ENCODE measurements at places on chromosomes 7 and 10.

DNA sequence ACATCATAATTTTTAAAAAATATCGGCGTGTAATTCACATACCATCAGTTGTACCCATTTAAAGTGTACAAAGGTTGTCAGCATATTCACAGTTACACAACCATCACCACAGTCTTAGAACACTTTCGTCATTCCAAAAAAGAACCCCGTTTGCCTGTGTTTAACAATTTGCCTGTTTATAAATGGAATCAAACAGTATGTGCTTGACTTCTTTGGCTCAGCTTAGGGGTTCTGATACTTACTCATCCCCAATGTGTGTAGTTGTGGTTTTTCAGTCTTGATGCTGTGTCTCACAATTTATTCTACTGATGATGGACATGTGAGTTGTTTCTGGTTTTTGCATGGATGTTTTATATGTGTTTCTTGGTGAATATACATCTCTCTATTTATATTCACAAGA lies 50.0 kb downstream of the PRPF18 start:
- no peak for DNase-seq

- no peak for DNase-seq
These were observed 97.0 kb downstream of the LHPP start for GRCh38 chr10:124558339-124559321.

GRCh38 chr10:101782811-101783735 lies at the start of gene NPM3:
Gene NPM3, minus strand, starts transcription at chr10:101783446. Its CDS starts 56 bp downstream, at chr10:101783390.
- DNase-seq = peak; percentile 62

GRCh38 chr10:130707389-130707979 lies 571.3 kb downstream of the GLRX3 start:
- DNase-seq = no peak

GRCh38 chr10:72334825-72335393 lies 19.8 kb downstream of the DNAJB12 start:
- DNase-seq = peak; percentile 64

DNA sequence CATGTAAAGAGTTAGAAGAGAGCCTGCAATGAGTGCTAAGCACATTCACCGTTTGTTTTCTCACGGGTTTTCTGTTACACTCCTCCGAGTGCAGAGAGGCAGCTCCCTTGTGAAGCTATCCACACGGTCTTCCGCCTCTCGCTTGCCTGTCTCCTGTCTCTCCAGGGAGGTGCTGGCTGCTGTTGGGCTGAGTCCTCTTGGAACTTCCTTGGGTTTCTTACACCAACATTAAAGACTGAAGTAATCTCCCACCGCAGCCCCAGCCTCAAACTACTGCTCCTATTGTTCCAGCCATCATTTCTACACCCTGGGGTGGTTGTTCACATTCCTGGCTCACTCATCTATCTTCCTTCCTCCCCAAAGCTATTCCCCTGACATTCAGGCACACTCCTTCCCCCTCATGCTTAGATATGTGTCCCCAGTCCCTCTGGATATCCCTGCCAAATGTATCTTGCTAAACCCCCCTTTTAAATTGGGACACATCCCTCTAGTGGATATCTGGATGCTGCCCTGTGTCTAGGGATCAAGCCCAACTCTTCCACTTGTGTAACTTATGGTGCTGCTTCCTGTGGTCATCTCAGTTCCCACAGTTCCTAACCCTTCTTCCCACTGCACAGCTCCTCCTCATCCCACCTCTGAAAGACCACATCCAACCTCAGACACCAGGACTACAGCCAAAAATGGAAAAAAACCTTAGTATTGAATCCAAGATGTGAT lies 14.1 kb downstream of the ESYT2 start:
- DNase-seq = peak; percentile 69

DNA sequence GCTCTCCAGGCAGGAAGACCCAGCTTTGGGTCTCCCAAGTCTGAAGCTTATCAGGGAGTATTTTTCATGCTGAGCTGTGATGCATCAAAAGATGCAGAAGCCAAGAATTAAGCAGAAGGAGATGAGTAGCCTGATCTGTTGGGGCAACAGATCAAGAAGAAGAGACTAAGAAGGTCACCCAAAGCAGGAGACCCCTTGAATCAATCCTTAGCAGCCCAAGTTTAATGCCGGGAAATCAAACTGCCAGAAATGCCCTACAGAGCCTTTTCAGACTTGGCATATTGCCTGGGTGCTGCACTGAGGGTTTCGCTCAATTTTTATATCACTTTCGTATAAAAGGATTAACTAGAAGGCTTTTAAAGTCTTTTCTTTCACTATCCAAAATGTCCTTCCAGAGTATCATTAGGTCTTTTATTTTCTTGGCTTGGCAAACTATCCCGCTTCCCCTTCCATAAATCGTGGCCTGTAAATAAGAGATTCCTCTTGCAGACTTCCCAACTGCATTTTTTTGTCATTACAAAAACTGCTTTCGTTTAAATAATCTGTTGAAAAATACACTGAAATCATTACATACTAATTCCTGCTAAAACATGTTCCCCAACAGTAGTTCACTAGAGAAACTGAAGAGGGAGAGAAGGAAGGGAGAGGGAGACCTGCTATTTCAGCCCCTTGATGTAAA lies 49.0 kb upstream of the STK17A start:
- no peak for DNase-seq

GRCh38 chr7:139494835-139495579 lies 11.5 kb upstream of the KLRG2 start:
- DNase-seq = no peak

- no peak for DNase-seq
These were observed 428.9 kb downstream of the TNS3 start for GRCh38 chr7:47153058-47153457.

GRCh38 chr10:24010436-24010970 lies 198.4 kb upstream of the KIAA1217 start:
- DNase-seq = no peak

- DNase-seq = no peak
These were observed 18.2 kb downstream of the GPR146 start for GRCh38 chr7:1062296-1063294.

DNA sequence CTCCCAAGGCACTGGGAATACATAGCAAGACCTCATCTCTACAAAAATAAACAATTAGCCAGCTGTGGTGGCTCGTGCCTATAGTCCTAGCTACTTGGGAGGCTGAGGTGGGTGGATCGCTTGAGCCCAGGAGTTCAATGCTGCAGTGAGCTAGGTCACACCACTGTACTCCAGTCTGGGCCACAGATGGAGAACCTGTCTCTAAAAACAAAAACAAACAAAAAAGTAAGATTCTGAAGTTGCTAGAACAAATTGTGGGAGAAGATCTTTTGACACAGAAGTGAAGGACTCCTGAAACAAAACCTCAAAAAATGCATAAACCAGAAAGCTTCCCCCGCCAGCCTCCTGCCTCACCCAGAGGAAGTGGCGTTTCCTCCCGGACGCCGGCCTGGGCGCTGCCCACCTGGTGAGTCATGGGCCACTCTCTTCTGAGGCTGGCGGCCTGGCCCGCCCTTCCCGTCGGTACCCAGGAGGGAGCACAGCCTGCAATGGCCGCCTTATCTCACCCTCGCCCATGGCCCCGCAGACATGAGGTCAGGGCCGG lies 25.4 kb upstream of the ELN start:
- DNase-seq = no peak

GRCh38 chr7:412313-412710 lies 107.3 kb downstream of the PDGFA start:
- DNase-seq = no peak

- DNase-seq = no peak
These were observed 7.1 kb upstream of the RBM20 start for GRCh38 chr10:110636932-110637557.

DNA sequence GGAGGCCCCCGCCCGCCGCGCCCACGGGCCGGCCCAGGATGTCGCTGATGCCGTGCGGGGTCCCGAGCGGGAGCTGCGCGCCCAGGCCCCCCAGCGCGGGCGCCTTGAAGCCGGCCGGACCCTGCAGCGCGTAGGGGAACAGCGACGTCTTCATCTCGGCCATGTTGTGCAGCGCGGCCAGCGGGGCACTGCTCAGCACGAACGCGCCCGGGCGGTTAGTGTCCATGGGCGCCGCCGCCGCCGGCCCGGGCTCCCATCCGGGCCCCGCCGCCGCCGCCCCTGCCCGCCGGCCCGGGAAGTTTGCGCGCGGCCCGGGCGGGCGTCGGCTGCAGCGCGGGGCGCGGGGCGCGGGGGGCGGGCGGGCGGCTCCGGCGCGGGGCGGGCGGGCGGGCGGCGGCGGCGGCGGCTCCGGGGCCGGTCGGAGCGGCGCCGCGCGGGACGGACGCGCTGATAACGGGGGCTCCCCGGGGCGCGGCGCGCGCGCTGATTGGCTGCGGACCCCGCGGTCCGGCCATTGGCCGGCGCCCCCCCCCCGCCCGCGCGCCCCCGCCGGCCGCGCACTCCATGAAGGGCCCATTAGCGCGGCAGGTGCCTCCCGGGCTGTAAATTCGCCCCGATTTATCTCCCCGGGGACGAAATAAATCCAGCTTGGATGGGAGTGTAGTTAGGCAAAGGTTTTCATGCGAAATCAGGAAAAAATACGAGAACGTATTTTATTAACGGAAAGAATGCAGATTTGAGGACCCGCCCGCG lies at the start of gene NKX6-2:
TSS of gene NKX6-2 (minus strand) at position 425 of the 753 bp plus-strand sequence. CDS start at position 226, 199 bp downstream.
- DNase-seq = no peak

- DNase-seq = no peak
These were observed 66.6 kb downstream of the PRKCQ start for GRCh38 chr10:6513476-6513875.

- DNase-seq = no peak
These were observed 175.1 kb downstream of the AVL9 start for GRCh38 chr7:32670110-32671025.

DNA sequence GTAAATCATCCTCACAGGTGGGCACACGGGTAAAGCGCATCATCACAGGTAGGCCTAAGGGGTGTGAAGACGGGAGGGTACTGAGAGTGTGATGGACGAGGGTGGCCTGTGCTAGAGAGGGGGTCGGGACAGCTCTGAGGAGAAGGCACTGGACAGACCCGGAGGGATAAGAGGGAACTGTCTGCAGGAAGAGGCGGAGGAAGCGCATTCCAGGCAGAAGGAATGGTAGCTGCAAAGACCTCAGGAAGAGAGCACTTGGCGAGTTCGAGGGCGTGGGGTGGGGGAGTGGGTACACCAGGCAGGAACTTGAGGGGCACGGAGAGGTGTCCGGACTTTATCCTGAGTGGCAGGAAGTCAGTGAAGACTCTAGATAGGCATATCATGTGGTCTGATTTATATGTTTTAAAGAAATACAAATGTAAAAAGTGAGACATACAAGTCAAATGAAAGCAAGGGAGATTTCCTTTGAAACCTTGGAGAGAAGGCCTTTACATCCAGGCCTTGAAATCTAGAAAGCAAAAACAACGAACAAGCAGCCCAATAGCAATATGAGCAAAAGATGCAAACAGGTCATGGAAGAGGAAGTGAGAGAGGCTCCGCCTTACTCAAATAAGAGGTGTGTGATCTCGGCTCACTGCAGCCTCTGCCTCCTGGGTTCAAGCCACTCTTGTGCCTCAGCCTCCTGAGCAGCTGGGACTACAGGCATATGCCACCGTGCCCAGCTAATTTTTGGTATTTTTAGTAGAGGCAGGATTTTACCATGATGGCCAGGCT lies 3.6 kb downstream of the LHPP start:
- DNase-seq = no peak

- no peak for DNase-seq
These were observed 9.3 kb downstream of the TFEC start for GRCh38 chr7:116021237-116021636.

DNA sequence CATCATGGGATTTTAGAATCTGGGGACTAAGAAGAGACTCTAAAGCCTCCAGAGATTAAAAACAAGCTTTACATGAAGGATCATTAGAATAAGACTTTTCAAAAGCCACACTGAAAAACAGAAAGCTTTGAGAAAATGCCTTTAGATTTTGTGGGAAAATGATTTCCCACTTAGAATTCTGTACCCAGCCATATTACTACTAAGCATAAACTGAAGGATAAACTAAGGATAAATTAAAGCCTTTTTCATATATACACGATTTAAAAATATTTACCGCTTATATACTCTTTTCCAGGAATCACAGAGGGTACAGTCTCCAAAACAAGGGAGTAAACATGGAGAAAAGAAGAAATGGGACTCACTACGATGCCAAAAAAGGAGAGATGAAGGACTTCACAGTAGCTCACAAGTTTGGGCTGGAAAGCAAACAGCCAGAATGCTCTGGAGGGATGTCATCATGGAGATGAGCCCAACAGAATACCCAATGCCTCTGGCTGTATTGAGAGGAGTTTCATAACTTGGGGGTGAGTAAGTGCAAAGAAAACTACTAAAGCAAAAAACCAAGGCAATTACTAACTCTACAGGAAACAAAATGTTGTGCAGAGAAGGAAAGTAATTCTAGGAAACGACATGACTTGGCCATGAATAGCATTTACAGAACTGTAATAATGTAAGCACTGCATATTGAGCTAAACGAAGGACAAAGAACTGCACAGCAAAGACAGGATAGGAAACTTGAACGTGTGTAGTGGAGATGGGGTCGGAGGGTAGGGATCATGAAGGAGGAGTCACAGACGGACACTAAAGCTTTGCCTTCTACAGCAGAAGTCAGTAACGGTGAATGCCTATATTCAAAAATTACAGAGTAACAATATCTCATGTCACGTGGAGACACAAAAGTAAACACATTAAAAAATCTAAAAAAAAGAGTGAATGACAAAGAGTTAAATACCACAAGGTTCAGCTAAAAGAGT lies 61.4 kb upstream of the ASAH2 start:
- DNase-seq = no peak

GRCh38 chr10:131137223-131137622 lies 174.3 kb downstream of the TCERG1L start:
- no peak for DNase-seq

- DNase-seq = no peak
These were observed 14.1 kb downstream of the LAT2 start for GRCh38 chr7:74223711-74224510.

DNA sequence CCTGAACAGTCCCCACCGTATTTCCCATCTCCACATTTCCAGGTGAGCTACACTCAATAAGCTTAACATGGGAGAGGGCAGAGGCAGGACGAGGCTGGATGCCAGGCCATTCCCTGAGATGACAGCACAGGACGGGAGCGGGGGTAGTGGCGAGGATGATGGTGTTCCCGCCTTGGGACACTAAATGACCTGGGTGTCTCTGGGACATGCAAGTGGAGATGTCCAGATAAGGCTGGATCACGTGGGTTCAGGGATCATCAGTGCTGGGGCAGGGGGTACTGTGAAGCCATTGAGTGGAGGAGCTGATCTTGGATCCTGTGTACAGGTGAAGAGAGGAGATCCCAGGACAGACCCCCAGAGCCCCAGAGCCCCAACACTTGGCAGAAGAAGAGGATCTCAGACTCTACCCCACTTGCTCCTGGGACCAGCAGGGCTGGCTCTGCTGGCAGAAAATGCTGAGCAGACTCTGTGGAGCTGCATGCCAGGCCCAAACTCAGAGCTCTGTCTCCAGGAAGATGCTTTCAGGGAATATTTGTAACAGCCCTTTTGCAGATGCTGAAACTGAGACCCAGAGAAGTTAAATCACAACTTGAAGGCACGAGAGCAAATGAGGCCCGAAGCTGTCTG lies 29.7 kb upstream of the HSPA12A start:
- DNase-seq = no peak
